ENCODE measurements at places on chromosomes 1 and 21.

GRCh38 chr1:51899022-51899421 is 20.5 kb upstream of the NRDC start:
- DNase-seq, result no peak

DNA sequence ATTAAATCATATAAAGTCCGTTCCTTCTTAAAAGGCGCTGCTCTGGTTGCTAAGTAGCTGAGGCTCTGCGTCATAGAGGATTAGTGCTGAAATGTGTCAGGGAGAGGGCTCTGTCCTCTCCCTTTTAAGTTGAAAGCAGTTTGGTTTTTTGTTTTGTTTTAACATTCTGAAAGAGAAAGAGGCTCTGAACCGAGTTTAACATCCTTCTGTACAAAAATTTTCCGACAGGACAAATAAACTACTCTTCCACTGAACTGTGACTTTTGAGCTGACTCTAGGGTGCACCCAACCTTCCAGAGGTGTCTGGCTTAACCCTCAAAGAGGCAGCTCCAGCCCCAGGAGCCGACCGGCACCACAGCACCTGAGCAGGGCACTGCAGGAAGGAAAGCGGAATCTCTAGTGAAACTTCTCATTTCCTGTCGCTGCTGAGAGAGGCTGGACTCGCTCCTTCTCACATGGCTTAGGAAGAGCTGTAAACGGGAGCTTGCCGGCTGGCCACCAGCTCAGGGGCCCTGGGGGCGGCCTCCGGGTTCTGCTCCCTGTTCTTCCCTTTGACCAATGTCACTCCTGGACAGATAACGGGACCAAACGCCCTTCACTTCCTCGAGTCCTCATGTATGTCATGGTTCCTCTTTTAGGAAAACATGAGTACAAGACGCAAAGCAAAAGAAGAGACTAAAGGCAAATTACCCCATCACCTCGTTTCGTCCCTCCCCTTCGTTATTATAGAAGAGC is 1.2 kb downstream of the VAV3 start:
- DNase-seq, result no peak

DNA sequence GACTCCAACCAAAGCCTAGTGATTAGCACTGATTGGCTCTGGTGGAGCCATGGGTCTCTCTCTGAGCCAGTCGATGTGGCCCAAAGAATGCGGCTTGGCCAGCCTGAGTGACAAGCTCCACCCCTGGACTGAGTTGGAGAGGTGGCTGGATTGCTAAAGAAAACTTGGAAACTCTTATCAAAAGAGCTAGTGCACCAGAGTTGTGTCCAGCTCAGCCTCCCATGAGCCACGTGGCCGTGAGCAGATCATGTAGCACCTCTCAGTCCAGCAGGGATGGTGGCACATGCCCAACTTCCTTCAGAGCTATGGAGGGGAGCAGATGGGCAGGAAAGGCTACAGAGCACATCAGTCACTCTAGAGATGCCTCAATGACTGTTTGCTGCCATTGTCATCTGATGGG is 142.8 kb upstream of the VAMP3 start:
- DNase-seq, result no peak

DNA sequence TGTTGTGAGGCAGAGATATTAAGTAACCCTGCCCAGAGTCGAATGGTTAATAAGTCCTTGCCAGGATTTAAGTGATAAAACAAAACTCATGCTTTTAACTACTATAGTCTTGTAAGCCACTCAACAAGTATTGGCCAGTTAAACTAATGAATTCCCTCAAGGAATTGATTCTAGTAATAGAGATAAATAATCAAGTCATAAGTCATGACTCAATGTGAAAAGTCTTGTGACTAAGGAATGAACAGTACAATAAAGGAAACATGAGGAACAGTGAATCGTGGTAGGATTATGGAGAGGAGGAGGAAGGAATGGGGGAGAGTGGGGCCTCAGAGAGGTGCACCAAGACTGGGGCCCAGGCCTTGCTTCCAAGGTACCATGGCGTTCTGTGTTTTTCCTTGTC is 104.7 kb downstream of the FGGY start:
- DNase-seq, result no peak

DNA sequence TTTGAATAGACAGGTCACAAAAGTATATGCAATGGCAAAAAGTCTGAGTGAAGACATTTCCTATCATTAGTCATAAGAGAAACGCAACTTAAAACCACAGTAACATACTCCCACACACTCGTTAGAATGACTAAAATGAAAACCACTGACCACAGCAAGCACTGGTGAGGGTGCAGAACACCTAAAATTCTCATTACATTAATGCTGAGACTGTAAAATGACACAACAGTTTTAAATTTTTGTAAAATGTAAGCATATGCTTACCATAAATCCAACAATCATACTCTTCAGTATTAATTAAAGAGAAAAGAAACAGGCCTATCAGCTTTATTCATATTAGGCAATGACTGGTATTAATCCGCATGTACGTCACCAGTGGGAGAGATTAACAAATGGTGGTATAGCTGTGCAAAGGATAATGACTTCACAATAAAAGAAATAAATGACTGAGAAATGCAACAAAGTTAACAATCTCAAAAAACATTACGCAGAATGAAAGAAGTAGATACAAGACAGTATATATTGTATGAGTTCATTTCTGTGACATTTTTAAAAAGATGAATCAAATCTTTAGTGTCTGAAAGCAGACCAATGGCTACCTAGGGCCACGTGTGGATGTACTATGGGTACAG is 253.5 kb downstream of the AKT3 start:
- DNase-seq, result no peak

- DNase-seq, result no peak
Measured at GRCh38 chr21:17903029-17903806, 84.1 kb upstream of the C21orf91 start.

DNA sequence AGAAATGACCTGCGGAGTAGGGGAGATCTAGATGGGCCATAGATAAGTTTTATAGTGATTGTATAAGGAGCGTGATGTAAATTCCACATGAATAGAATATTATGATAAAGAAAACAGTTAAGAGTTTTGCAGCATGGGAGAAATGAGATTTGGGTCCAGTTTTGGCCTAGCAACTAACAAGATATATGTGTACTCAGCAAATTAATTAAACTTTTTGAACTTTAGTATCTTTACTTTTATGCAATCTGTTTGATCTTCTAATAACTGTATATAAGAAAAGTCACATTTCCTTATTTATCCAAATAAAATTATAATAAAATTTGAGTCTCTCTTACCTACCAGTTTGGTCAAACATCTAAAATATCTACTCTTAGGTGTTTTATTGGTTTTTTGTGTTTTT is 1011.8 kb upstream of the NCAM2 start:
- no peak for DNase-seq

GRCh38 chr21:25887166-25887565 is 152.4 kb downstream of the GABPA start:
- DNase-seq, result no peak

DNA sequence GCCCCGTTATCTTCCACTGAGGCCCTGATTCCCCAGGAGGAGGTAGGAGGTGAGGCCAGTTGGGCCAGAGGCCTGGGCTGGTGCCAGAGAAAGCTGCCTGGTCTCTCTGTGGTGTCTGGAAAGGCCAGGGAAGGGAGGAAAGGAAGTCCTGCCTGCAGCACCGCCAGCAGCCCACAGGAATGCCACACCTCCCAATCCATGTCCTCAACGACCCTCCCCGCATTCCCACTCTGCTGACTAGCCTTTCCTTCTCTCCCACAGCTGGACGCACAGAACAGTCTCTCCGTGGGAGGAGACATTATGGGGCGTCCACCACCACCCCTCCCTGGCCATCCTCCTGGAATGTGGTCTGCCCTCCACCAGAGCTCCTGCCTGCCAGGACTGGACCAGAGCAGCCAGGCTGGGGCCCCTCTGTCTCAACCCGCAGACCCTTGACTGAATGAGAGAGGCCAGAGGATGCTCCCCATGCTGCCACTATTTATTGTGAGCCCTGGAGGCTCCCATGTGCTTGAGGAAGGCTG is 18.0 kb downstream of the CSF1 start:
- no peak for DNase-seq

DNA sequence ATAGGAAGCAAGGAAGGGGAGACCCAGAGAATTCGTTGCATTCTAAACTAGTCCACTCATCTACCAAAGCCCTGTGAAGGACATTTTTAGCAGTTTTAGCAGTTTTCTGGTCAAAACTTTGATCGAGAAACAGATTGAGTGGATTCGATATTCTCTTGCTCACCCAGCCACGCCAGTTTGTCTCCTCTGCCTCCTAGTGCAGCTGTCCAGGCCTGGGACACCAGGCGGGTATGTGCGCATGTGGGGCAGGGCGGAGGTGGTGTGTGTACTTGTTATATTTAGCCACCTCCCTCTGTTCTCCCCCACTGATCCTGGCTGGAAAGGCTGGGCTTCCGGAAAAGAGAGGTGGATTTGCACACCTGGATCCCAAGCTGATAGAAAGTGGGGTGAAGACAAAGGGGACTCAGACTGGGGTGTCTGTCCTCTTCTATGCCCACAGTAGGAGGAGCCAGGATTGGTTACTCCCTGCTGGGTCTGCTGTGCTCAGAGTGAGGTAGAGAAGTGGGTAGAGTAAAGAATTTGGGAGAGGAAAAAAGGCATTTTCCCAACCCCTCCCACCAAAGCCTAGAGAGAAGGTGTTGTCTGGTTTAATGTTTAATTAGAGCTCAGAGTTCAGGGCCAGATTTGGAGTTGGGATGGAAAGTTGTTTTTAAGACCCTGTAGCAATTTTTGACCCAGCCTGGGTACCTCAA is 3.8 kb downstream of the LMNA start:
- DNase-seq, result no peak

- no peak for DNase-seq
Measured at GRCh38 chr1:167544447-167545093, 9.0 kb downstream of the CREG1 start.

GRCh38 chr1:18778437-18778836 is 81.0 kb downstream of the TAS1R2 start:
- no peak for DNase-seq

DNA sequence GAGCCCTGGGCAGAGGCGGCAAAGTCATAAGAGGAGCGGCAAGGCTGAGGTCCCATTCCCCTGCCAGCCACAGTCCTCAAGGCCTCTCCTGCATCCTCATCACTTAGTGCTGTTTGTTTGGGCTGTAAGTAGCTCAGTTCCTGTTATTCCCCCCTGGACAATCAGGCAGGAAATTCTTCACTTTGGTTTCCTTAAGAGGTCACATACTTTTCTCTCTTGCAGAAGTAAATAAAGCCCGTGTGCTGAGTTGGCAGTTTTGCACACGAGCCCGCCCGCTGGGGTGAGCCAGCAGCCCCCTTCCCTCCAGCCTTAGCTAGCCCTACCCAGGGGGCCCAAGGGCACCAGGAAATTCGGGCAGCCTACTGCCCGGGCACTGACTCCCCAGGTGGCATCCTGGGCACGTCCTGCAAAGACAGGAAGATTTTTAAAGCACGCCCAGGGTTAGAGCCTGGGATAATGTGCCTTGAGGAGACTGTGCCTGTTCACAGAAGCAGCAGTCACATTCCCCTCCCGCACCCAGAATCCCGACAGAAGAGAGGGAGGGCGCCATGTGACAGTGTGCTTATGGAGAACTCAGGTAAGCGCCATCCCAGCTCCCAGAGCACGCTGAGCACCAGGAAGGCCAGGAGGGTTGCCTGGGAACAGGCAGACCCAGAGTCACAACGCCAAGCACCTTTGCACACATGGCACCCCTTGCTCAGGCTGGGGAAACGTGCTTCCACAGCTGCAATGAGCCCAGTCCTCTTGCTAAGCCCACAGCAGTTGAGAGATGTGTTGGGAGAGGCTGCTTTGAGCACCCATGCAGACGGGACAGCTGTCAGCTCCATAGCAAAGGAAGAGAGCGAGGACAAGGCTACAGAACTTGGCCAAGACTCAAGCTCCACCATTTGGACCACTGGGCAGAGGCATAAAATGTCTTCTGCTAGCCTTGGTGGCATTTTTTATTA is 144.5 kb upstream of the TMEM51 start:
- no peak for DNase-seq

DNA sequence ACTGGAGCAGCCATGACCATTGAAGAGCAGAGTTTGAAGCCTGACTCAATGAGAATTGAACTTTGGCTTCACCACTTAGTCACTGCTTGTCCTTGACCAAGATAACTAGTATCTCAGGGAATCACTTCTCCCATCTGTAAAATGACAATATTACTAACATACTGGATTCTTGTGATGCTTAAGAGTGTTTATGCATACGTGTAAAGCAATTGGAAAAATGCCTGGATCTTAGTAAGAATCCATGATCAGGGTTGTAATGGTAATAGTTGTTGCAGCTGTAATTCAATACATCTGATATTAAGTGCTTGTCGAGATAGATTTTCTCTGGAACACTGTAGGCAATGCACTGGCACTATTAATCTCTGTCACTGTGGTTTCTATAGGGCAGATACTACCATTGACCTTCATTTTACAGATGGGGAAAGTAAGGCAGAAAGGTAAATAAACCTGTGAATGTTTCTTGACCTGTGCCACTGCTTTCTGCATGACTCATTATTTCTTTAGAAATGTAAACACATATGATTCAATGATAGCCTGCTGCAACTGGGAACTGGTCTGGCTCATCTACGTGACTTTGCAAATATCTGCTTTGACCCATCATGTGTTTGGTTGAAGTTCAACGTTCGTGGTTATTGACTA is 662.5 kb downstream of the PLA2G4A start:
- DNase-seq, result no peak

DNA sequence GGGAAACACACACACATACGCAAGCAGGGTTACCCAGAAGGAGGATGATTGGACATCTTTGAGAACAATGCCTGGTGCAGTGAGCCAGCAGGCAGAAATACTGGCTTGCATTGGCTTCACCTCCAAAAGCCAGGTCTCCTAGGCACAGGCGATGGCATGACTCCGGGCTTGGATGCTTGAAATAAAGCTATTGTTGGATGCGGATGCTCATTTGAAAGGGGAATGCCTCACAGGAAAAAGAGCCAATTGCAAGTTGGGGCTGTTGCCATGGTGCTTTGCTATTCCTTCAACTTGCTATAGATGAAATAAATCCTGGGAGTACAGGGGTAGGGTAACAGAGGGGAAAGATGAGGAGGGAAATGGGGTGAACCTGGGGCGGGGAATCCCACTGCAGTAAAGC is 180.7 kb upstream of the SGIP1 start:
- DNase-seq, result no peak

GRCh38 chr1:223683586-223684487 is 18.3 kb upstream of the CAPN8 start:
- peak; percentile 44 for DNase-seq

DNA sequence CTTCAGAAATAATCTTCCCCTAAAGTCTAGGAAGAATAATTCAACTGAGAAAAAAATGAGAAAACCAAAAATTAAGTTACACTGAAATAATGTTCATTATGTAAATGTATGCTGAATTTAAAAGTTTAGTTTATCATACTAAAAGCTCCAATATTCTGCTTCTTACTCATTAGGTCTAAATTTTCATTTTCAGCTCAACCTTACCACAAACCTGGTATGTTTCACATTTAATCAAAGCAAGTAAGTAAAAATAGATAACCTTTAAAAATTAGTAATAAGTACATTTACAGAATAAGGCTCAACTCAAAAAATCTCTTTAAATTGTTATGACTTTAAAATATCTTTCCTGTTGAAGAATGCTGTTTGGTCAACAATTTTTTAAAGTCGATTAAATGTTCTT is 15.0 kb downstream of the BTG3 start:
- DNase-seq, result no peak
